ENCODE measurements at places on chromosomes 13 and 19.

DNA sequence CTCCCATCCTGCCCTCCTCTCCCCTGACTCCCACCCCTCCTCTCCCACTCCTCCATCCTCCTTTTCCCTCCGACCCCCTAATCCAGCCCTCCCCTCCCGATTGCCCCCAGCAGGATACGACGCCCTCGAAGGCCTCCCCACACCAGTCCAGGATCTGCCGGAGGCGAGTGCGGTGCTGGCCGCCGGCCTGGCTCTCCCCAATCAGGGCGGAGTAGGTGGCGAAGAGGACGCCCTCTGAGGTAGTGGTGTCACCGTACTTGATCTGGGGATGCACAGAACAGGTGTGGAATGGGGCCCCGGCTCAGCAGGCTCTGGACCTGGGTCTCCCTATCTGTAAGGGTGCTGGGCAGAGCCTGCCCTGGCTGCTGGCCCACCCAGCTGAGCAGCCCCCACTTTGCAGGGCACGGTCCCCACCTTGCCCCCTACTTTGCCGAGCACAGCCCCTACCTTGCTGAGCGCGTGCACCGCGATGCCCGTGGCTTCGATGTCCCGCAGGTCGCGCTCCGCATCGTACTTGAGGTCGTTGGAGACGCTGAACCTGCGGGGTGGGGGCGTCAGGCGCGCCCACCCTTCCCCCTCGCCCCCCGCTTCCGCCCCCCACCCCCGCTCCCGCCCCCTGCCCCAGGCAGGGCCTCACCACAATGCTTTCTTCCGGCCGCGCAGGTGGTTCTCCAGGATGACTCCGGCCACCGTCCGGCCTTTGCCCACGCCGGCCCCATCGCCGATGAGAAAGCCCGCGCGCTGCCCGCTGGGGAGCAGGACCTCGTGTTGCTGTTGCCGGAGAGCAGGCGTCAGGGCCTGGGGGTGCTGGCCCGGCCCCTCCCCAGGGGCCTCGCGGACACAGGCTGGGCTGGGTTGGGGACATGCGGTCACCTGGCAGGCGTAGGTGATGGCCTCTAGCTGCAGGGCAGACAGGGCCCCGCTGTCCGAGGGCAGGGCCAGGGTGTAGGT lies 18.5 kb downstream of the GPX4 start:
- no peak for DNase-seq

GRCh38 chr19:20365146-20365545 lies 198.1 kb downstream of the ZNF486 start:
- no peak for DNase-seq

GRCh38 chr13:40648040-40648439 lies 18.4 kb downstream of the FOXO1 start:
- no peak for DNase-seq

DNA sequence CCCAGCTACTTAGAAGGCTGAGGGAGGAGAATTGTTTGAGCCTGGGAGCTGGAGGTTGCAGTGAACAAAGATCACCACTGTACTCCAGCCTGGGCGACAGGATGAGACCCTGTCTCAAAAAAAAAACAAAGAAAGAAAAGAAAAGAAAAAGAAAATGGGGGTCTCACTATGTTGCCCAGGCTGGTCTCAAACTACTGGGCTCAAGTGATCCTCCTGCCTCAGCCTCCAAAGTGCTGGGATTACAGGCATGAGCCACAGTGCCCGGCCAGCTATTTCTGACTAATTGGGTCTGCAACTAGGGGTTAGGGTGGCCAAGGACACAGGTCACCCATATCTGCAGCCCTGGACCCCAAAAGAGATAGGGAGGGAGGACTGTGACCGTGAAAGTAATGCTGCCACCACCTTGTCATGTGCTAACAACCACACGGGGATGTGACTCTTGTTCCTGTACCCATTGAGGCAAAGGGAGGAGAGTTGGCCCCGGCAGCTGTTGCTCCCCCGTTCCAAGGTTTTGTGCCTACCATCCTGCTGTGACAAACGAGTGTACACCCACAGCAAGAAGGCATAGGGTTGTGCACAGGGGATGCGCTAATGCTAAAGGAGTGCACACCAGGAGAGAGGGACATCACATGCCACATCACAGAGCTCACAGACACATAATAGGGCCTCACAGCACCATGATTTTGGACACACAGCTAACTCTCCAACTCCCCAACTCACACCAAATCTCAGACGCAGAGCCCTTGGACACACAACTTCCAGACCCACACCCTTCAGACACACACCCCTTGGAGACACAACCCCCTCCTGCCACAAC lies 619 bp downstream of the MEF2B start:
- DNase-seq: no peak

DNA sequence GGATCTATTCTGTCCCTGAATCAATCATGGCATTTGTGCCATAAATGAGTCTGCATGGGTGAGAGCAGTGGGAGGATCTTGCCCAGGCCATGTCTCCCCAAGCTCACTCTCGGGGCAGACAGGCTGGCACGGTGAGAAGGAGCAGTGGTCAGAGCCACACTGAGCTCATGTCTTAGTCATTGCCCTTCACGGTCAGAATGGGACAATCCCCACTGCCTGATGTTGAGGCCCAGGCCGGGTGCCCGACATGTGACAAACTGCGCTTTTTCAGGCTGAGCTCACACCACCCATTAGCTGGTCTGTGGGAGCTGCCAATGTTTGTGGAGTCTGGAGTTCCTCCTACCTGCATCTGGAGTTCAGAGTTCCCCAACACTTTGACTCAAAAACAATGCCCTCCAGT lies 481.9 kb downstream of the COG6 start:
- no peak for DNase-seq

DNA sequence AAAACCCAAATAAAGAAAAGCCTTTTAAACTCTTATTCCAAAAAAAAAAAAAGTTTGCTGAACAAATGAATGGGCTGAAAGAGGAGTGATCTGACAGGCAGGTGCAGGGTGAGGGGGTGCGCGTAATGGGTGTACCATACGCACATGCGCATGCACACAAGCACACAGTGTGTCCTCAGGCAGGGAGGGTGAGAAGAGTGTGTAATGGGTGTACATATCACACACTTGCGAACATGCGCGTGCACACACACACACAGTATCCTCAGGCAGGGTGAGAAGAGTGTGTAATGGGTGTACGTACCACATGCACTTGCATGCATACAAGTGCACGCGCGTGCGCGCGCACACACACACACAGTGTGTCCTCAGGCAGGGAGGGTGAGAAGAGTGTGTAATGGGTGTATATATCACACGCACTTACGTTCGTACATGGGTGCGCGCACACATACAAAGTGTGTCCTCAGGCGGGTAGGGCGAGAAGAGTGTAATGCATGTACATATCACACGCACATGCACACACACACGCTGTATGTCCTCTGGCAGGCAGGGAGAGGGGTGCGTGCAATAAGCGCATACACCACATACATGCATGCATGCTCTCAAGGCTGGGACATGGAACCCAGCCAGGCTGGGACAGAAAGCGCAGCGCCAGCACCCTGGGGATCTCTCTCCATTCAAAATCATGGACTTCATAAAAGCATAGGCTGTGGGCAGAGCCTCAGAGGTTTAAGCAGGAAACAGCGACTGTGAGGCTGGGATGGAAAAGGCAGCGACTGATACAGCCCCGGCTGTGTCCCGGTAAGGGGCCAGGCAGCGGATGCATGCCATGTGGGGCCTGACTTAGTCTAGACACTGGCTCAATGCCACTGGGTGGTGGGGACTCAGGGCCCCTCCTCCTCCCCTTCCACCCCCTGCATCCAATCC lies 70.4 kb downstream of the CEBPG start:
- no peak for DNase-seq

DNA sequence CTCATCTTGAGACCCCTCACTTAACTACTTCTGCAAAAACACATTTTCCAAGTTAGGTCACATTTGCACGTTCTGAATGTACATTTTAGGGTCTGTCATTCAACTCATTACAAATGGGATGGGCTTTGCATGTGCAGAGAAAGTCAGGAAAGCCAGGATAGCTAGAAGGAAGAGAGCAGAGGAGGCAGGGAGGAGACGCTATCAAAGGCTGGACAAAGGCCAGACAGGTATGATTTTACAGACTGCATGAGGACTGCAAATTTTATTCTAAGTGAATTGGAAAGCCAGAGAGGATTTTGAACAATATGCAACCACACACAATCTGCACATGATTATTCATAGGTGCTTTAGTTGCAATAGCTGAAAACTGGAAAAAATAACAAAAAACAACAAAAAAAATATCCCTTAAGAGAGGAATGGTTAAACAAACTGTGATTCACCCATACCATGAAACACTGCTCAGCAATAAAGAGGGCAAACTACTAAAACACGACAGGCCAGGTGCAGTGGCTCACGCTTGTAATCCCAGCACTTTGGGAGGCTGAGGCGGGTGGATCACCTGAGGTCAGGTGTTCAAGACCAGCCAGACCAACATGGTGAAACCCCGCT lies 21.1 kb downstream of the SYDE1 start:
- DNase-seq: no peak

DNA sequence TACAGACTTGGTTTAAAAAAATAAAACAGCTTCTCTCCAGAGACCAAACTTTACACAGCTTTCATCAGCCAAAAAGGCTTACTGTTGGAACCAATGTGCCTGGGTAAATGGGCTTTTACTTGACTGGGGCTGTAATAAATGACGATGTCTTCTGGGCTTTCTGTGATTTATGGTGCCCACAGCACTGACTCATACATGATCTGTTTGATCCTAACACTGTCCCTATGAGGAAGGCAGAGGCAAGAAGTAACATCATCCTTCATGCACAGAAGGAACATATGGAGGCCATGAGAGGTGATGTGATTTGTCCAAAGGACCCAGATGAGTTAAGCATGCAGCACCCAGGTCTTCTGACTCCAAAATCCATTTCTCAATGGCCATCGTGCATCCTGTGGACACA lies 77.4 kb downstream of the DOCK9 start:
- DNase-seq: no peak

DNA sequence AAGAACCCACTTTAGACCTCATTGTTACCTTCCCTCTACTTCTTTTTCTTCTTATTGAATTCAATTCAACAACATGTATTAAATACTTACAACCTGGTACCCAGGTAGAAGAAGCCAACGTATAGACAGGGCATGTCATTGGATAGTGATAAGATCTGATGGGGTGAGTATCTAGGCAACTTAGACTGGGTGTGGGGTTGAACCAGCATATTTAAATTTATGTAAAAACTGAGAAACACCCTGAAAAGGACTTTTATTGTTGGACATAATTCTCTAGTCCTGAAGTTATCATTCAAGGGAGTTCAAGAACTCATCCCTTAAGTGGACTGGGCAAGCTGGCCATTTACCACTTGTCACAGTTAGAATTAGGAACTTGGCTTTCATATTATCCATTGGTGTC lies 139.2 kb downstream of the ZIC5 start:
- no peak for DNase-seq

- DNase-seq: no peak
Measured at GRCh38 chr19:33595783-33596182, 26.0 kb upstream of the CHST8 start.

DNA sequence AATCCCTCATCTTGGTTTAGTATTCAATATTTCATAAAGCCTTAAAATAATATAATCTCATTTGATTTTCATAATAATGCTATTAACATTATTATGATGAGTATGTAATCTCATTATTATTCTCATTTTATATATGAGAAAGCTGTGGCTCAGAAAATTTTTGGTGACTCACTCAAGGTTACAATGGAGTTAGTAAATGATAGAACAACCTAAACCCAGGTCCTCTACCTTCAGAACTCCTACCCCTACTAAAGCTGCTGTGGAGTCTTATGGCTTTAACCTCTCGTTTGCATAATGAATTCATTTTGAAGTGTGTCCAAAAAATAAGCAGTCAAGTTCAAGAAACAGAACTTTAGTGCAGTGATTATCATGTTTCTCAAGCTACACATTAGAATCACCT lies 226.3 kb downstream of the TBC1D4 start:
- no peak for DNase-seq

DNA sequence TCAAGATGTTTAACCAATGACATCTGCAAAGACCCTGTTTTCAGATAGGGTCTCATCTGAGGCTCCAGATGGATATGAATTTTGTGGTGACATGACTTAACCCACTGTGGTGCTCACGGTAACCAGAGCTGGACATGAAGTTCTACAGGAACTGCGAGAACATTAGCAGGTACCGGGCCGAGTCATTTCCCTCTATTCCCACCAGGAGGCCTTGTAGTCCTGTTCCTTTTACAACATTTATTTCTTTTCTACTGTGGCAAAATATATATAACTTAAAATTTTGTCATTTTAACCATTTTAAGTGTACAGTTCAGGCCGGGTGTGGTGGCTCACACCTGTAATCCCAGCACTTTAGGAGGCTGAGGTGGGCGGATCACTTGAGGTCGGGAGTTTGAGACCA lies 7.6 kb upstream of the TSPAN16 start:
- DNase-seq: no peak

DNA sequence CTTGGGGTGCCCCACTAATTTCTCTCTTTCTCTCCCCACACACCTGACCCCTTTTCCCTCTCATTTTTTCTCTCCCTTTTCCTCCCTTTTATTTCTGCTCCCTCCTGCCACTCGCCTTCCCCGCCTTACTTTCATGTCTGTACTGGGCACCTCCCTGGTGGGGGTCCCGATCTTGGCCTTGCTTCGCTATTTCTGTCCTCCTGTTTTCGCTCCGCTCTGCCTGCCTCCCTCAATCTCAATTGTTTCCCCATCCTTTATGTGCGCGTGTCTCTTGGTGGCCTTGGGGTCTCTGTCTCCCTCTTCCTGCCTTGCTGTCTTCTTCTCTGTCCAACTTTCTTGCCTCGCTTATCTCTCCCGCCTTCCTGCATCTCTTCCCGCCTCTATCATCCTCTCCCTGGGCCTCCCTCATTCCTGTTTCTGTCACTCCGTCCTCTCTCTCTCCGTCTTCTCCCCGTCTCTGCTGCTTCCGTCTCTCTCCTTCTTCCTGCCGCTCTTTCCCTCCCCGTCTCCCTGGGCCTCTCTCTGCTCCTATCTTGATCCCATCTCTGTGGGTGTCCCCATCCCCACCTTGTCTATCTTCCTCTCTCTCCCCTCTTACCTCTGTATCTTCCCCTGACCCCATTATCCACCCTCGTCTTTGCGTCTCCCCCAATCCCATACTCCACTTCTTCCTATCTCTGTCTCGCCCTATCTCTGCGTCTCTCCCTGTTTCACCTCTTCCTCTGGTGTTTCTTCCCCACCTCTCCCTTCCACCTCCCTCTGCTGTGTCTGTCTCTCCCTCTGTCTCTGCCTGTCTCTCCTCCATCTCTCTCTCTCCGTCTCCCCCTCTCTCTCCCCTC lies 4.0 kb downstream of the GRIN2D start:
- no peak for DNase-seq

- no peak for DNase-seq
Measured at GRCh38 chr13:73913079-73913740, 221.0 kb downstream of the KLF12 start.

GRCh38 chr13:99154064-99154463 lies 46.6 kb upstream of the UBAC2 start:
- DNase-seq: no peak

DNA sequence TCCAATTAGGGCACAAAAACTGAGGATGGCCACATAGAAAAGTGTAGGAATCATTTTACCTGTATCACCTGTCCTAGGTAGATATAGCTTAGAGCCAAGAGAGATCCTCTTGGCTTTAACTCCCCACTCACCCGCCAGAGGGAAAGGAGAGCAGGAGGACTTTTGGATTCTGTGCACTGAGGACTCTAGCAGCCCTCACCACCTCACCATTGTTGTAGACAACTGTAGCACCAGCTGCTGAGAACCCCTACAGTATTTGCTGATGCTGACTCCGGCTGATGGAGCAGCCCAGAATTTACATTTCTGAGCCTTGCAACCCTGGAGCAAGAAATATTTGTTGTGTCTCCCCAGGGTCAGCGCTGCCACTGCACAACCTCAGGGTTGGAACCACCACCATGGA lies 2044.4 kb downstream of the OLFM4 start:
- no peak for DNase-seq

Measured in GM18507 (cell line).